Aorta (tissue), 5 donors: ENCODE measurements at places on chromosomes 16 and 17. TPM values are rescaled to one million over a fixed set of nuclear protein-coding genes. Genes with fewer than 3 reads are reported as not detected.

DNA sequence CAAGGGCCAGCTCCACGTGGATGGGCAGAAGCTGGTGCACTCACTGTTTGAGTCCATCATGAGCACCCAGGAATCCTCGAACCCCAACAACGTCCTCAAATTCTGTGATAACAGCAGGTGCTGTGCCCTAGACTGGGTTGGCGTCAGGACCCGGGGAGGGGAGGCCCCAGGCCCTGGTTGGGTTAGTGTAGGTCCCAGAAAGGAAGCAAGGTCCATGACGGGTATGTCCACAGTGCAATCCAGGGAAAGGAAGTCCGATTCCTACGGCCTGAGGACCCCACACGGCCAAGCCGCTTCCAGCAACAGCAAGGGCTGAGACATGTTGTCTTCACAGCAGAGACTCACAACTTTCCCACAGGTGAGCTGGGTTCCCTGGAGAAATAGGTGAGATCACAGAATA, 7.2 kb downstream of the PFAS start:
- no peak for DNase-seq

DNA sequence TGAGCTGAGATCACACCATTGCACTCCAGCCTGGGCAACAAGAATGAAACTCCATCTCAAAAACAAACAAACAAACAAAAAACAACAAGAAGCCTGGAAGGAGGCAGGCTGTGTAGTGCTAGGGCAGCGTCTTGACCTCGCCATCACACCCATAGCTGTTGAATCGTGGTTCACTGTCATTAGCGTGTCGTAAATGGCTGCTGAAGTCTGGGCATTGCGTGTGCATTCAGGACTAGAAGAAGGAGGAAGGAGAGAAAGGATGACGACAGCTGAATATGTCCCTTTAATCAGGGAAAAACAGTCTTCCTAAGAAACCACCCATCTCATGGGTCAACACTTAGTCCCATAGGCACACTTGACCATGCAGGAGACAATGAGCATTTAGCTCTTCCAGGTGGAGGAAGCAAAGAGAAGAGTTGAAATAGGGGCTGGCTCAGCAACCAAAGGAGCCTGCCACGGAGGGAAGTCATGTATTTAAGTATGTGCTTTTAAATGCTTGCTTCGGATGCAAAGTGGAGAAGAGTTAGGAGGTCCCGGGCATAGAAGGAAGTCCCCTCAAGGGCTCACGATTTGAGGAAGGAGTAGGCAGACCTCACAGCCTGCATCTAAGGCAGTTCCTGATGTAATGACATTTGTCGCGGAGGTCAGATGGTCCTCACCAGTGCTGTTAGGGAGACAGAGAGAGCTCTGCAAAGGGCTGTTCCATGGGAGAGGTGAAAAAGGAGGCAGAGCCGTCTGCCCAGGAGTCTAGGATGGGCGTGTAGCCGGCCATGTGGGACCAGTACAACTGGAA, 8.8 kb downstream of the PRSS22 start:
- DNase-seq: no peak

KRTAP4-9 gene
- not detected for total RNA-seq

GRCh38 chr17:34275881-34276280, 5.9 kb downstream of the CCL7 start:
- no peak for DNase-seq

GRCh38 chr16:3762107-3762750, 44.9 kb upstream of the TRAP1 start:
- peak; percentile 49 for DNase-seq
